ENCODE measurements at places on chromosomes 5 and 9.

GRCh38 chr5:179475208-179475751 lies 75.1 kb upstream of the RUFY1 start:
- ATAC-seq = no peak

GRCh38 chr9:110588296-110588695 lies 8.8 kb upstream of the SVEP1 start:
- ATAC-seq = no peak

- ATAC-seq = peak; percentile 48
Measured at GRCh38 chr9:33025572-33026342, 684 bp downstream of the DNAJA1 start.

DNA sequence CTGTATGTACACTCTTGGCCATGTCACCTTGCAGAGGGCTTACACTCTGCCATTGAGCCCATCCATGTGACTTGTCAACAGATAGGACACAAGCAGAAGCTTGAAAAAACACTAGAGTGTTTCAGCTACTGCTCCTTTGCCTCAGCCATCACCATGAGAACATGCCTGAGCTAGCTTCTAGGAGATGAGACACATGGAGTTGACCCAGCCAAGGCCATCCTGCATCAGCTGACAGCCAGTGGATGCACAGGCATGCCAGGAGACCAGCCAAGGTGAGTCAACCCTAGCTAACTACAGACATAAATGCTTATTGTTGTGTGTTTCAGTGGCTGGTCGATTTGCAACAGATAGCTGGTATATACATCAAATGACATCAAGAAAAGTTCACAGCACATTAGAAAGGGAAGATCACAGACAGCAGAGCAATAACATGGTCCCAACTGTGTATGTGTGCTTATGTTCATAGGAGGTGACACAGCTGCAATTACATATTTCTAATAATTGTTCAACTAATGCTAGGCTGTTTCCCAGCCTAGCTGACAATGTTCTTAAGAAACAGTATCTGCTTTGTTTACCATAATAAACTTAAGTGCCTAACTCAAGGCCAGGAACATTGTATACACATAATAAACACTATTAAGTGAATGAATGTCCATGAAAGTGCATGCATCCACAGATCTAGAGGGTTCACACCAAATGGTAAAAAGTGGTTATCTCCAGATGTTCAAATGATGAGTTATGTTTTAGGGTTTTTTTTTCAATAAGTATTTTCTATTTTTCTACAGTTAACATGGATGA lies 105.7 kb downstream of the SPOCK1 start:
- no peak for ATAC-seq

GRCh38 chr5:27516437-27516836 lies 478.1 kb upstream of the CDH9 start:
- no peak for ATAC-seq

GRCh38 chr9:35962126-35962906 lies 4.4 kb upstream of the OR2S2 start:
- ATAC-seq = no peak

- ATAC-seq = no peak
Measured at GRCh38 chr9:126463426-126463825, 136.8 kb downstream of the MVB12B start.

DNA sequence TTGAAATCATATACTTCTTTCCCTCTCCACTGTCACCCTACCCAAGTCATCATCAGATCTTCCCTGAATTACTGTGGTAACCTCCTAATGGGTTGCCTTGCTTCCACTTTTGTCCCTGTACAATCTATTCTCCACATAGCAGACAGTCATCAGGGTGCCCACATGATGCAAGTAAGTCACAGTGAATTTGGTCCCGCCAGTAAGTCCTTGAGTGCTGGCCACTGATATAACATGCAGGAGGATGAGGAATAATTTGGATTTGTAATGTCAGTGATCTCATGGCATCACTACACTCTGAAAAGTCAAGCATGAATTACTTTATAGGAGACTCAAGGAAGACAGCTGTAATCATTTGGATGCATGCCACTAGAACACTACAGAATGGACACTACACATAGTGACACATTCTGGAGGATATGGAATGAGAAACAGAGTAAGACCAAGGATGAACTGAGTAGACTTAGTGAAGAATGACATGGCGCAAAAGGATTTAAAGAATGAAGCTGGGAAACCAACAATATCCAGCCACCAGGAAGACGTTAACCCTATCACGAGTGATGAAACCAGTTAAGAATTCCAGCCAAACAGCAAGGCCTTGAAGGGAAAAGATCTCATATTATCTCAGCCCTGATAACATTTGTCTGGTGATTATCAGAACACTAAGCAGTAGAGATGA lies 28.6 kb downstream of the MARCHF3 start:
- ATAC-seq = no peak

DNA sequence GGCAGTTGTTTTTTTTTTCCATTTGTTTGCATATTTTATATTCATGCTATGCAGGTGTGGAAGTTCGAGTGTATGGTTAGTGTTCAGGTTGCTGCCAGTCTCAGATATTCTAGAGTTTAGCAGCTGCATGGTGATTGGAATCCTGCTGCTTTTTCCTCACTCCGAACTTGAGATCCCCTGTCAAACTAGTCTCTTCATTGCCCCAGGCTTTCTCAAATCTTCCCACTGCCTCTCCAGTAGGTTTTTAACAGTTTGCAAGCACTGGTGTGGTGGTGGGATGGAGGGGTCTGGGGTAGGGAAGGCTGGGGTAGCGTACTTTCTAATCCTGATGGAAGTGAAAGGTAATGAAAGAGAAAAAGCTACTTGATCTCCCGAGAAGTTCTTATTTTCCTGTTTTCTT lies 112.9 kb downstream of the CHSY3 start:
- no peak for ATAC-seq

All from activated CD4-positive, CD25-positive, alpha-beta regulatory T cell treated with anti-CD3 and anti-CD28 coated beads, Interleukin-2, amount 50 U/mL, for 24 hours (primary cell).